GF-D8 (cell line): ENCODE measurements at places on chromosomes 6 and 20.

DNA sequence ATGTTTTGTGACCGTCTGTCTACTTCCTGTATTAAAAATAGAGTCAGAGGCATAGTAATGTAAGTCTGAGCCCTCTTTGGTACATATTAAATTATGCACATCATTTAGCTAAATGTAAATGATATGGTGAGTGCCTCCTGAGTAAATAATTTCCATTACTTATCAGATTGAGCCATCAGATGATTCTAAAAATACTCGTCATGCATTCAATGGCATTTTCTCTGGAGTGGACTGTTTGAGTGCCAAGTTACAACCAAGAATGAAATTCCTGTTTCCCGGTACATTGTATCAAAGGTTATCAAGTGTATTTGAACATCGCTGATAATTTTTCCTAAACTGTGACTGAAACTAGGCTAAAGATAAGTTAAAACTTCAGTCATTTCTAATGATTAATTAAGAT lies 81.0 kb downstream of the AKAP7 start:
- no peak for DNase-seq

GRCh38 chr6:29737707-29738630 lies 14.7 kb downstream of the HLA-F start:
- DNase-seq: no peak

- DNase-seq: no peak
These were observed 115.1 kb downstream of the QKI start for GRCh38 chr6:163529605-163530004.

- no peak for DNase-seq
These were observed 71.9 kb upstream of the CNR1 start for GRCh38 chr6:88238065-88238464.

GRCh38 chr20:63850689-63851547 lies 10.4 kb upstream of the ABHD16B start:
- DNase-seq: no peak

- DNase-seq: no peak
These were observed 41.7 kb upstream of the RGS17 start for GRCh38 chr6:153172815-153173214.

DNA sequence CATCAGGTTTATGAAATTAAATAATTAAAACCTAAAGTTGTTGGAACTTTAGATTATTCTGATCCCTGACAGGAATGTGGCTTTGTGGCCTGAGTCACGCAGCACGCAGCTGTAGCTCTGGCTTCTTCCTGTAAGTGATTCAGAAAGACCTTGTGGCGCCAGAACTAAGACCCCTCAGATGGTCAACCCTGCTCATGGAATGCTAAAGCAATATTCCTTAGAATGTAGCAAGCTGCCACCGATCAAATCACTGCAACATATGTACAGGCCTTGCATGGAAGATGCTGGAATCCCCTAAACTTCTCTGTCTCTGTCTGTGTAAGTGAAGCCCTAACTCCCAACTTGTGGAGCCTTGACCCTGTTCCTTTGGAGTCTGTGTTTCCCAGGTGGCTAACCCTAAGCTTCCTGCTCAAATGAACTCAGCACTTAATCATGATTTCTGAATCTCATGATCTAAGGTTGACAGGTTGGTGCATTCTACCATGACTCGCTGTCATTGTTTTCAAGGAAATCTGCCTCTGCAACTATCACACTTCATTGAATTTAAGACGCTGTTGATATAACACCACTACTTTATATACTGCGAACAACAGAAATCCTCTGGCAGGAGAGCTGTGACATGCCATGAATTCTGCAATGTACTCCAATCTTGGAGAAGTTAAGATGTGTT lies 111.2 kb upstream of the CST7 start:
- DNase-seq: no peak

DNA sequence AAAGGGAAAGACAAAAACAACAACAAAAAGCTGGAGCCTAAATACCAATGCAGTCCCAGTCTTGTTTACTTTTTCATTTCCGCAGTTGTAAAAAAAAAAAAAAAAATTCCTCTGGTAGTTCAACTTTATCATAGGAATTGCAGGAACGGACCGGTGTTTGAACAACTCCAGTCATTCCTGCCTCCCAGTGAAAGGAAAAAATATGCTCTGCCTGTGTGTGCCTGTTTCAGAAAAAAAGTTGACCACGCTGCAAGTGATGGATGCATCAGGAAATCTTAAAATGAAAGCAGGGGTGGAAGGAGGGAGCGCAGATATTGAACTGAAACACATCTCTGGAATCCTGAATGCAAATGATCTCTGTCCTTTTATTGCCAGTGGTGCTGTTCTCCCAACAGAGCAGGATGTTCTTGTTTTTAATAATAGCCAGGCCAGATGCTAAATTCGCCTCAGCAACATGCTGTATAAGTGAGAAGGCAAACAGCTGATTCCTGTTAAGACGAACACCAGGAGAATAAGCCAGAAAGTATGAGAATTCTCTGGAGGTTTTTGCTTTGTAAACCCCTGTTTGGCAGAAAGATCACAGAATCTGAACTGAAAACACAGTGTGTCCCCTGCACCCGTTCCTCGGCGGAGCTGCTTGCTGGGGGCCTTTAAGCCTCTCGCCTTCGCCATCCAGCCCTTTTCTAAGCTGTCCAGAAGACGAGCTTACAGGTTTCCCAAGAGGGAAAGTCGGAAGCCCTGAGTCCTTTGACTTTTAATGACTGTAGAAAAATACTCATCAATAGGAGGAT lies 178.4 kb upstream of the SUPT3H start:
- DNase-seq: no peak

DNA sequence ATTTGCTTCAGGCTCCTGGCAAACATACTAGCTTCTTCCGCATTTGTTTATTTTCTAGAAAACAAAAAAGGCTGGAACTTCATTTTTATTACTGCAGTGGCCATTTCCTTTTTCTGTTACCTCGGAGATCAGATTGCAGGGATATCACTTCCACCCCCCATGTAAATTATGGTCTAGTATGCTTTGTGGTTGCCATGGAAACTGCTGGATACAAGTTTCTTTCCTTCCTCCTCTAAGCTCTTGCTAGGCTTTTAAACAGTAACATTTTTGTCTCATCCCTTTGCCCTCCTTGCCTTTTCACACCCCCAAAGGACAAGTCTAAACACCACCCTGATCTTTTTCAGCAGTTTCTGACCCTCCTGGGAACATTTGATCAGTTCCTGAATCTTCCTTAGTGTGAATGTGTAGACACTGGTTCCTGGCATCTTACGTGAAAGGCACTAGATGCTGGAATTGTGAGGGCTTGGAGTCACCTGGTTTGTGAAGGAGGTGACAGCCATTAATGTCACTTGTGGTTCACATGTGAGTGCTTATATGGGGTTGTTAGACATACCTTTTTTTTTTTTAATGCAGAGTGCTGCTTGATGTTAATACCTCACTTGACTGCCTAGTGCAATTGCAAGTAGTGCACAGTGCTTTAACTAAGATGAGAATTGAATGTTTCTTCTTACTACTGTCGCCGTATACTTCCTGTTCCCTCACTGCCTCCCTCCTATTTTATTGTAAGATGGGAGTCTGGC lies 181.6 kb downstream of the JARID2 start:
- peak; percentile 78 for DNase-seq

DNA sequence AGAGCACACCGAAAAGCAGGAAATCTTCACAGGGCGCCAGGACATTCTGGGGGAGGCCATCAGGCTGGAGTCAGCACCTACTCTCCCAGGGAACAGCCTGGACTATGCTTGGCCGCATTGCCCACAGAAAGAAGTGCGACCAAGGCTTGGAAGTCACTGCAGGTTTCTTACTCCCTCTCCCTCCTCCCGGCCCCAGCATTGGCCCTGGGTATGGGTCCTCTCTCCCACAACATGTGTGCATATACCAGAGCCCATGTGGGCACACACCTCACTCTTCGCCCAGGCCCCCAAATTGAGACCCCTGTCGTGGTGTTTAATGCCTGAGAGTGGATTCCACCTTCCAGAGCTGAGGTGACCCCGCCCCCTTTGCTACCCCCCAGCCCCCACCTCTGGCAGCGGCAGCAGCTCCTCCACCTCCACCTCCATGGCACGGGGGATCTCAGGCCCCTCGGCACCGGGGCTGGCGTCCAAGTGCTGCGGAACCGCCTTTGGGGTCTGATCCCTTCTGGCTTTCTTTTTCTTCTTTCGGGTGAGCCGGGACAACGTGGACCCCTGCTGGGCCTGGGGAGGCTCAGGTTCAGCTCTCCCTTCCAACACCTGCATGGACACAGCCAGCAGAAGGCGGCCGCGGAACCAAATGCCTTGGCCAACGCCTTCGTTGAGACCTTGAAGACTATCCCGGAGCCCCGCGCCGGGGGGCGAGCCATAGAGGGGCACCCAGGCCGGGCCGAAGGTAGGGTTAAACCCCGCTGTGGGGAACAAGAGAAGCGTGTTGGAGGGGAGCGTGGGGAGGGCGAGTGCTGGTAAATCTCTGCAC lies 15.2 kb upstream of the SPAG4 start:
- DNase-seq: no peak

DNA sequence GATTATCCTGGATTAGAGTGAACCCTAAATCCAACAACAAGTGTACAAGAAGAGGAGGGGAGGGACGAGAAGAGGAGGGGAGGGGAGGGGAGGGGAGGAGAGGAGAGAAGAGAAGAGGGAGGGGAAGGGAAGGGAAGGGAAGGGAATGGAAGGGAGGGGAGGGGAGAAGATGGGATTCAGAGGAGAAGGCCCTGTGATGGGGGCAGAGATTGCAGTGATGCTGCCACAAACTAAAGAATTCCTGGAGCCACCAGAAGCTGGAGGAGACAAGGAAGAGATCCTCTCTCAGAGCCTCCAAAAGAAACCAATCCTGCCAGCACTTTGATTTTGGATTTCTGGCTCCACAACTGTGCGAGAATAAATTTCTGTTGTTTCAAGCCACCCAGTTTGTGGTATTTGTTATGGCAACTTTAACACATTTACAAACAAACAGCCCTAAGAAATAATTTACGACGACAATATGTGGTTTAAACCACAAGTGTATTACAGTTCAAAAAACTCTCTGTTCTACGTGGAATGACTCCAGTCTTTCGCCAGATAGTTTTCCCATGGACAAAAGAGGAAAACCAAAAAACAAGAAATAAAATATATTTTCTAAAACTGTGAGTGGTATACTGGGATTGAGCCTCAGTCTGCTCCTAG lies 235.4 kb downstream of the HDGFL1 start:
- DNase-seq: no peak

DNA sequence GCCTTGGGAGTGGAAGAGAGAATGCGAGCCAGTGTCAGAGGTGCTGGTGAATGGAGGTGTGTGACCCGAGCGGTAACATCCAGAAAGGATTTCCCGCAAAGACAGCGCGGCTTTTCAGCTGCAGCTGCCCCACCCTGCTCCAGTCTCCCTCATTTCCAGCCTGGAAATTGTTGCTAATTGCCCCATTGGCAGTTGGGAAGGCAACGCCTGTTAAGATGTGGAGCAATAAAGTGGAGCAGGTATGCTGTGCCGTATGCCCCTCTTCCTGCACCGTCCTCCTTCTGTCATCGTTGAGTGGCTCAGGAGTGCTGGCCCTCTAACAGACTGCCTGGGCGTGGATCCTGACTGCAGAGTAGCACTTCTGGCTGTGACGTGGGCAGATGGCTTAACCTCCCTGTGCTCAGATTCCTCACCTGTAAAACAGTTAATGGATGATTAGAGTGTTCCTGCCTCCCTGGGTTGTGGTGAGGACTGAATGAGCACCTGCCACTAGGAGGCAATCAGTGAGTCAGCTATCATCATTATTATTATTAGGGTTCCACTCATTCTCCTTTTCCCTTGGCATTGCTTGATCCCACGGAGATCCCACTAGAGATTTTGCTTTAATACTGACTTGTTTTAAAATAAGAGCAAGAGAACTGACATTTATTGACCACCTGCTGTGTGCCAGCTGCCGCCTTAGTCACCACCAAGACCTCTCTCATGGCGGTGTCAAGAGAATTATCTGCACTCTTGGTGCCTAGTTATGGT lies 11.7 kb downstream of the ARFGEF2 start:
- no peak for DNase-seq

DNA sequence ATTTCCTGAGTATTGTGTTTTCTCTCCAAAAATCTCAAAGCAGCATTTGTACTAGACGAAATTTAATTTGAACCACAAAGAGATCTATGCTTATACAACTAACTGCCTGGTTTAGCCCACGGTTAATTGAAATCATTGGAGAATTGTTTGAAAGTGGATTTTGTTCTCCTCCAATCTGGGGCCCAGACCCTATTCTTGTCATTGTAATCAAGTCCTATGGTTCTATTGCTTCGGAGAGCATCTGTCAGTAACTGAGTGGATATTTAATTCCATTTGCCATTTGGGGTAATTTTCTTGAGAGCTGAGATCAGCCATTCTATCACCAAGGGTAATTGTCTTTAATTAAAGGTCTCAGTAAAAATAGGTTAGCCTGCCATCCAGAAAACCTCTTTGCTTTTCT lies 117.0 kb upstream of the KCNG1 start:
- no peak for DNase-seq

DNA sequence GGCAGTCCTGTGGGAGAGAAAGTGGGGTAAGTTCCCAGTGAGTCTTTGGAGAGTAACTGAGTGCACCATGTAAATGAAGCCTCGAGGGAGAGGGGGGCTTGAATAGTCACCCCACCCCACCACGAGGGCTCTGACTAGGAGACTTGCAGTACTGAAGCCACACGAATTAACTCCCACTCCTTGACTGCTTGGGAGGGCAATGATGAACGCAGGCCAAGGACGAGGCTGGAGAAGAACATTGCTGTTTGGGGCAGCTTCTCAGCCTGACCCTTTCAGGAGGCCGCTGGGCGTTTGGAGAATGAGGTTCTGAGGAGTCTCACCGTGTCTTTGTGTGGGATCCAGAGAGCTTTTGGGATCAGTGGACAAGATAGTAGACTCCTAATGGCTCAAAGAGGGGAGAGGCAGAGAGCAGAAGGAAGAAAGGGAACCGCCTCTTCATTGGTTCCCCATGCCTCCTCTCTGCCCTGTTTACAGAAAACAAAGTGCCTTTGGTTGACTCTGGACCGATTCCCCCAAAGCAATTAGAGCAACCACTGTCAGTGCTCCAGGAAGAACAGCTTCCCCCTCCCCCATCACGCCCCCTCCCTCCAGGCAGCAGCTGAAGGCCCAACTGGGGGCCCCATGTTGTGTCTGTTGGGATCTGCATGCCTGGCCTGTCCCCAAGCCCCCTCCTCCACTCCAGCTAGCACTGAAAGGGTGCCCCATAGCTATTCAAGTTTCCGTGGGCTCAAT lies 41.7 kb upstream of the CDKN1A start:
- no peak for DNase-seq

DNA sequence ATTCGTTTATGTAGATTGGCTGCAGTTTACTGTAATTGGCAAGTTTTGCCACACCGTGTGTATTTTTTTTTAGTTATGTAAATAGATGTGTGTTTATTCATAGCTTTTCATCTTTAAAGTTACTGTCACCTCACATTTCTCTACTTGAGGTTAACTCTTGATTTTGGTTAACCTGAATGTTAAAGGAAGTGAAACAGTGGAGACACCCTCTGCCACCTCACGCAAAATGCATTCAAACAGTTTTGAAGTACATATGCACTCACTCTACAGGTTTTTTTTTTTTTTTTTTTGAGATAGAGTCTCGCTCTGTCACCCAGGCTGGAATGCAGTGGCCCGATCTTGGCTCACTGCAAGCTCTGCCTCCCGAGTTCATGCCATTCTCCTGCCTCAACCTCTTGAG lies 17.7 kb downstream of the OR2A4 start:
- no peak for DNase-seq

- no peak for DNase-seq
These were observed 255.4 kb downstream of the OGFRL1 start for GRCh38 chr6:71544028-71544427.
